NAMALWA (cell line): ENCODE measurements at places on chromosomes 6 and 20.

GRCh38 chr6:26394289-26394688 lies 7.8 kb upstream of the BTN3A1 start:
- no peak for DNase-seq

DNA sequence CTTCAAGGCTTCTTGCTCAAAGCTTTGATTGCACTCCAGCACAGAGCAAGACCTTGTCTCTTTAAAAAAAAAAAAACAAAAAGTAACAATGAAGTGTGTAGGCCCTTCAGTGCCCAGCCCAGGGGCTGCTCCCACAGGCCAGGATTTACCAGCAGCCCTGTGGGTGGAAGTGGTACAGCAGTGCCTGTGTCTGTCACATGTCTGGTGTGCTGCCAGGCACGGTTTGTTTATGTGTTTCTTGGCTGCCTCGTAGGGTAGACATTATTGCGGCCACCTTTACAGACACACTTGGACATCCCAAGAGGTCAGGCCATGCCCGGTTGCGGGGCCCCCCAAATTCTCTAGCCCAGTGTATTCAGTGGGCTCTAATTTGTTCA lies 12.7 kb downstream of the DYNLRB1 start:
- no peak for DNase-seq

DNA sequence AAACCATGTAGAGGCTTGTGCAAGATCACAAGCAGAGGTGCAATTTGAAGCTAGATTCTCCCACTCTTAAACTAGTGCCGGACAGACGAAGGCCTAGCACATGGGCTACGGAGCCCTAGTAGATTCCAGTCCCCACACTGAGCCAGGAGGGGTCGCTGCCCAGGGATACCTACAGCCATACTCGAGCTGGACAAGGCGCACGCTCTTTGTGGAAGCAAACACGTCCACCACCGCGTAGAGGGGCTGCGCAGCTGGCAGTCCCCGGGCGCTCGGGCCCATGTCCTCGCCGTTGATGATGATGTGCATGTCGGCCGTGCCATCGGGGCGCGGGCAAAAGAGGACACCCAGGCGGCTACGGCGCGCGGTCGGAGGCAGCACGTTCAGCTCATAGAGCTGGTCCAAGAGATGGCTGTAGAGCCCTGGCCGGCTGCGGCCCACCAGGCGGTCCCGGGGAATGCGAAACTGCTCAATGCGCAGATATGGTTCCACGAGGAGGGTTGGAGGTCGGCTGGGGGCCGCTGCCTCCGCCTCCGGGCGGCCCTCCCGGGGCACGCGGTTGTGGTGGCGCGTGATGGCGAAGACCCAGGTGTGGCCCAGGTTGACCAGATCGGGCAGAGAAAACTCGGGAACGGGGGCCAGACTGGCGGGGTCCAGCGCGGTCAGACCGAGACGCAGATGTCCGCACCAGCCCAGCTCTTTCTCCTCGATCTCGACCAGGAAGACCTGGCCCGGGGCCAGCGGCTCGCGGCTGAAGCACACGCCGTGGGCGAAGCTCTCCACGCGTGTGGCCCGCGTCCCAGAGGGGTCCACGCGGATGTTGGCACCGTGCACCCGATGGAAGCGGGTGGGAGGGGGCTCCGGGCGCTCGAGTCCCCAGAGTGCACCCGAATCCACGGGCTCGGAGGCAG lies 677 bp downstream of the NEURL2 start:
- no peak for DNase-seq

DNA sequence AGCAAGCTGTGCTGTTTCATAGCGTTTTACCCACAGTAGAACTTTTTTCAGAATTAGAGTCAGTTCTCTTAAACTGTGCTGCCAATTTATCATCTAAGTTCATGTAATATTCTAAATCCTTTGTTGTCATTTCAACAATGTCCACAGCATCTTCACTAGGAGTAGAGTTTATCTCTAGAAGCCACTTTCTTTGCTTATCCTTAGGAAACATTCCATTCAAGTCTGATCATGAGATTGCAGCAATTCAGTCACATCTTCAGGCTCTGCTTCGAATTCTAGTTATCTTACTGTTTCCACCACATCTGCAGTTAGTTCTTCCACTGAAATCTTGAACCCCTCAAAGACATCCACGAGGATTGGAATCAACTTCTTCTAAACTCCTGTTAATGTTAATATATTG lies 12.5 kb downstream of the CTNNBL1 start:
- DNase-seq, result no peak

DNA sequence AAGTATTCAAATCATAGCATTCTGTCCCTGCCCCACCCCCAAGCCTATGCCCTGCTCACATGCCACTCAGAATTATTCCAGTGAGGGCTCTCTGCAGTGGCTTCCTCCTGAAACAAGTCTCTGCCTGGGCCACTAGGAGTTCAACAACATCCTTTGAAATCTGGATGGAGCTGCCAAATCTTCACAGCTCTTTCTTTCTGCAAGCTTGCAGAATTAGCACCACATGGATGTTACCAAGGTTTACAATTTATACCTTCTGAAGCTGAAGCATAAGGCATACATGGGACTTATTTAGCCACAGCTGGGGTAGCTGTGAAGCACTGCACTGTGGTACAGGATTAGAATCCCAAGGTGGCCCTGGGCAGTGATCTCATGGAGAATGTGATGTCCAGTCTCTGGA lies 577.5 kb downstream of the CD109 start:
- DNase-seq, result no peak

DNA sequence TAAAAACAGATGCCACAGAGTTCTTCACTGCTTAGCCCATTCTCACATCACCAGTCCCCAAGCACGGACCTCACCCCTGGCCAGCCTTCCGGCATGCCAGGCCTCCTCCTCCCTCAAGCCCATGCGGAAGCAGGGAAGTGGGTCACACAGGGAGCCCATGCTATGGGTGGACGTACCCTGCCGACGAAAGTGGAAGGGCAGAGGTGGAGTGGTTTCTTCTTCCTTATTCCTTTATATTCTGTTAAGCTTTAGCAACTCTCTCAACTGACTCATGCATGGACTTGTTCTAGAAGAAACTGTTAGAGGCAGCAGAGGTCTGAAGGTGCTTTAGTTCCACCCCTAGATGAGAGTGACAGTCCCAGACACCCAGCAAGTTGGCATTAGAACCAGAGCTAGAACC lies 118.6 kb downstream of the LY86 start:
- no peak for DNase-seq

GRCh38 chr20:16314320-16314719 lies 258.9 kb downstream of the KIF16B start:
- no peak for DNase-seq

GRCh38 chr20:59334651-59335300 lies 34.4 kb downstream of the EDN3 start:
- no peak for DNase-seq

DNA sequence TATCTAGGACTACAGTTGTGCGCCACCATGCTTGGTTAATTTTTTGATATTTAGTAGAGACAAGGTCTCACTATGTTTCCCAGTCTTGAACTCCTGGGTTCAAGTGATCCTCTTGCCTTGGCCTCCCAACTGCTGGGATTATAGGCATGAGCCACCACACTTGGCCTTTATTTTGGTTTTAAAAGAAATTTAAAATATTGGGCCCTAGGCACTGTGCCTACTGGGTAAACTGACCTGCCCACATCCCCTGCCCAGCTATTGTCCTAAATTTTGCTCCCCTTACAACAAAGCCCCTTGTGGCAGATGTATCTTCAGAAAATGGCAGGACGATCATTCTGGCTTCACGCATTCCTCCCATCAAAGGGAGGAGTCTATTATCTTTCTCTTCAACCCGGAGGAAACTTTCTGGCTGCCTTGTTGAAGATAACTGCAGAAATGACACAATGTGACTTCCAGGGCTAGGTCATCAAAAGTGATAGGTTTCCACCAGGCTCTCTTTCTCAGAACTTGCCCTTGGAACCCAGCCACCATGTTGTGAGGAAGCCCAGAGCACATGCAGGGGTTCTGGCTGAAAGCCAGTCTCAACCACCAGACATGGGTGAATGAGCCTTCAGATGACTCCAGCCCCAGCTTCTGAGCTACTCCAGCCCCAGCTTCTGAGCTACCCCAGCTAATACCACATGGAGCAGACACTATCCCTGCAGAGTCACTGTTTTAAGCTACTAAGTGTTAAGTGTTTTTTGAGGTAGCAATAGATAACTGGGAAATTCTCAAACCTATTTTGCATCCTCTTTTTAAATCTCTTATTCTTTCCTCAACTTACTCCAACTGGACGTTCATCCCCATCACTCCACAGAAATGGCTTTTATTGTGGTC lies 4.6 kb upstream of the GUCA1B start:
- DNase-seq, result peak; percentile 46
